ENCODE measurements at places on chromosomes 5 and 9.

GRCh38 chr9:83598487-83598886 lies 24.5 kb upstream of the IDNK start:
- DNase-seq, result no peak

GRCh38 chr5:160159991-160160792 lies 40.9 kb upstream of the PWWP2A start:
- DNase-seq, result no peak

- DNase-seq, result no peak
Measured at GRCh38 chr5:127665641-127666040, 16.8 kb downstream of the CTXN3 start.

GRCh38 chr9:34572092-34572491 lies 17.4 kb downstream of the CNTFR start:
- no peak for DNase-seq

DNA sequence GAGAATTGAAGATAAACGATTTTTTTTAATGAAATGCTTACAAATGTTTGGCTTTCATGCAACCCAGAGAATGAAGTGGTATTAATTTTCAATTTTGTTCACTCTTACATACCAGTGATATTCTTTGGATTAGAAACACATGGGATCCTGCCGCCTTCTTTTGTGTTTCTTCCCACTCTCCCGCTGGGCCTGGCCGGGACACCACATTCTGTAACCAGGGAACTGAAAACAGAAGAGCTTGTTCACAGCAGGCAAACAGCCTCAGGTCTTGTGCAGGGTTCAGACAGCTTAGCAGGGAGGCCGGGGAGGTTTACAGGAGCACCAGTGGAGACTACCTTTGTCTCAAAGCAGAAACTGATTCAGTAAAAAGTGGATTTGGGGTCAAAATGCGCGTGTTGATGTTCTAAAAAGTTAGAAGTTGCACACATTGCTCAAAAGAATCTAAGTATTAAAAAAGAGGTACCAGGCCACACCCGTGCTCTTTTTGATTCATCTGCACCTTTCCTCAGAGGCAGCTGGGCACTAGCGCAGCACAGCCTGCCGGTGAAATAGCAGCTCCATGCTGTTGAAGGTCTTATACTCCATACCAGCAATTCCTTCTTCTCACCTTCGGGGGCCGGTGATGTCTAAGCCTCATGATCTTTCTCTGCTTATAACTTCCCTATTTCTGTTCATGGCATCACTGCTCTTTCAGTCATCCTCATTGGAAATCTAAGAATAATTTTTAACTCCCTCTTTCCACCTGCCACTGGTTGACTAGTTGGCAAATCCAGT lies 67.1 kb downstream of the GRAMD2B start:
- DNase-seq, result no peak

GRCh38 chr9:71734950-71735349 lies 33.4 kb downstream of the CEMIP2 start:
- no peak for DNase-seq

DNA sequence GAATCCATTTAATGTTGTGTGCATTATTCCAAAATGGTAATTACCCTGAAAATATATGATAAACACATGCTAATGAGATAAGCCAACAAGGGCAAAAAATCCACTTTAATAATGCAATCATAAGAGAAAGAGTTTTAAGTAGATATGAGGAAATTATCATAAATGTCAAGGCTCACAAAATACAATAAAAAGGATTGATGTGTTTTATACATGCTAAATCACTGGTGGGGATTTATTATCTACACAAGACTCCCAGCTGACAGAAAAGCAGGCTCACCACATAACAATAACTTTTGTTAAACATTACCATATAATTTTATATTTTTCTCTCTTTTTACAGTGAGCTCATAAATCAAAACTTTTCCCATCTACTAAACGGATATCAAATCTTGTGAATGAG lies 306.2 kb upstream of the GRAMD2B start:
- no peak for DNase-seq

- DNase-seq, result no peak
Measured at GRCh38 chr9:37449862-37450632, 15.2 kb downstream of the ZBTB5 start.

DNA sequence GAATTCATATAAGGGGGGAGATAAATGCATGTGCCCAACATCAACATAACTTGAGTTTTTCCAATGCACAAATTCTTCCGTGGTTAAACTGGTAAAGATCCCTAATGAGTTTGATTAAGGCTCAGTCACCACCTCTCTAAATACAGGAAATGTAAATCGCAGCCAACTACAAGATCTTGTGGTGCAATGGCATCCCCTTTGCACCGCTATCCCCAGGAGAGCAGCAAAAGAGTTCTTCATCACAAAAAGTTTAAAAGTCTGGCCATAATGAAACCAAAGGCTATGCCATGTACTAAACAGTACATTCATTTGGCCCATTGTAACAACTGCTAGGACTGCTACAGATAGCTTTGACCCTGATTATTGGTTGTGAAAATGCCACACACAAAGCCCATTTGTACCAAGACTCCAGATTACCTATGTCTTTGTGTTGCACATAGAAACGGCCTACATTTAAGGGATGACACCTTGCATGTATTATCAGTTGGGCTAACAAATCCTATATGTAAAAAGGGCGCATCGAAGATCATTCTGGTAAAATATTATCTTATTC lies 44.5 kb downstream of the ZNF608 start:
- DNase-seq, result no peak

Data from stimulated activated CD4-positive, alpha-beta T cell treated with anti-CD3 and anti-CD28 coated beads, Interleukin-15, amount 100 ng/mL, for 1 hour (primary cell).